Heart left ventricle (tissue), 16 donors: ENCODE measurements at places on chromosomes 2 and 18. TPM values are rescaled to one million over a fixed set of nuclear protein-coding genes. Genes with fewer than 3 reads are reported as not detected.

GRCh38 chr2:215357660-215358059 is 45.8 kb downstream of the ATIC start:
- H3K4me3 ChIP-seq = no peak overlapping the region
- H3K27ac ChIP-seq = no peak overlapping the region
- H3K27me3 ChIP-seq = no peaks in the 10 kb centered on the region
- no peaks in the 10 kb centered on the region for H3K4me1 ChIP-seq

GRCh38 chr2:95578539-95578938 is 13.3 kb upstream of the TRIM43 start:
- H3K27ac ChIP-seq = no peak overlapping the region
- H3K4me3 ChIP-seq = no peak overlapping the region
- H3K4me1 ChIP-seq = no peaks in the 10 kb centered on the region
- DNase-seq = no peak

DNA sequence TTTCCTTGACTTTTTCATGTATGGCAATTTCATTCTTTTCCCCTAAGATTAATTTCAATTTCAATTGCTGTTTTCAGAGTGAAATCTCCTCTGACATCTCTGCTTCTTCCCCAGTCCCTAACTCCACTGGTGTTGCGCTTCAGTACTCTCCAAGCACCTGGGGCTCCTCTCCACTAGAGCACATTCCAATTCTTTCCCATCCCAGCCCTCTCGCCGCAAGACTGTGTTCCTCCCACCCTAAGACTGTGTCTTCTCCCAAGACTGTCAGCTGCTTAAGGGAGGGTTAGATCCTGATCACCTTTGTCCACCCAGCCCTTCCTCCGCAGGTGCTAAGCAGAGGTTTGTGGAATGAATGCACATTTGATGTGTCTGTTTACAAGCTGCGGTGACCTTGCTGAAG is 255.7 kb upstream of the CCDC68 start:
- no peak overlapping the region for H3K4me3 ChIP-seq
- H3K36me3 ChIP-seq = no peaks in the 10 kb centered on the region
- H3K27me3 ChIP-seq = no peaks in the 10 kb centered on the region
- no peaks in the 10 kb centered on the region for H3K4me1 ChIP-seq
- H3K27ac ChIP-seq = no peak overlapping the region

DNA sequence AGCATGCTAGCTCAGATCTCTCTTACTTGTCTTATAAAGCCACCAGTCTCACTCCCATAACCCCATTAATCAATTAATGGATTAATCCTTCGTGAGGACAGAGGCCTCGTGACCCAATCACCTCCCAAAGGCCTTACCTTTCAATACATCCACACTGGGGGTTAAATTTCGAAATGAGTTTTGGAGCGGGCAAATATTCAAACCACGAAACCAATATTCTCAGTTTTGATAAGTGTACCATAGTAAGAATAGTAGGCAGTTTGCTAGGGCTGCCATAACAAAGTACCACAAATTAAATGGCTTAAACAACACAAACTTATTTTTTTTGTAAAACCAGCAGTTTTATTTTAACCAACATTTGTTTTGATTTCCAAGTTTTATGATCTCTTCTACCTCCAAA is 15.2 kb downstream of the HIBCH start:
- no peaks in the 10 kb centered on the region for H3K27me3 ChIP-seq
- no peak overlapping the region for H3K27ac ChIP-seq
- DNase-seq = no peak
- H3K4me1 ChIP-seq = no peaks in the 10 kb centered on the region

DNA sequence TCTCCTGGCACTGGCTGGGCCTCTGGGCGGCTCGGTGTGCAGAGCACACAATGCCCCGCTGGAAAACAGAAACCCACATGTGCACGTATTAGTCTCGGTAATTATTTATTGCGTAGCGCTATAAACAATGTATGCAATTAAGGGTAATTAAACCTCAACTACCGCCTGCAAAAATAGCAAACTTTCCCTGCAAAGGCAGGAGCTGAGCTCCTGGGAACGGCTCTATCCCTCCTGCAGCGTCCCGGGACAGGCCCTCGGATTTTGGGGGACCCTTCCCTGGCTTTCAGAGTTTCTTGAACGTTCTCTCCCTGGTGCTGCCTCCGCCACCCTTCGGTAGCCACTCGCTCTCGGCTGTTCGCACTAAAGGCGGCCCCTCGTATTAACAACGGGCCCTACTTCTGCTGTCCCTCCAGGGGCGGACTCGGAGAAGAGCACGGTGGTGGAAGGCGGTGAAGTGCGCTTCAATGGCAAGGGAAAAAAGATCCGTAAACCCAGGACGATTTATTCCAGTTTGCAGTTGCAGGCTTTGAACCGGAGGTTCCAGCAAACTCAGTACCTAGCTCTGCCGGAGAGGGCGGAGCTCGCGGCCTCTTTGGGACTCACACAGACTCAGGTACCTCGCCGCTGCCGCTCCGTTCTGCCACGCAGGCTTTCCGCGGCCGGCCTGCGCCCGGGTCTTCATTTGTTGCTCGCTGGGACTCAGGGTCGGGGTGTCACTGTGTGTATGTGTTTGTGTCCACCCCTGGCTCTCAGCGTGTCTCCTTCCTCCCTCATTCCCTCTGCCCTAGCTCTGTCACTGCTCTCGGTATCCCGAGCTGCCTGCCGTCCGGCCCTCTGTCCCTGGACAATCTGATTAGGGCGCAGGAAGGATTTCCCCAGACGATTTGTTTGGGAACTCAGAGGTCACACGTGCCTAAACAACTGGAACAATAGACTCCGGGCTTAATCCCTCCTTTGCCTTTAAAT is 1.2 kb downstream of the DLX1 start:
- H3K27ac ChIP-seq = no peak overlapping the region
- no peak overlapping the region for H3K4me3 ChIP-seq
- DNase-seq = no peak
- H3K36me3 ChIP-seq = no peaks in the 10 kb centered on the region
- H3K27me3 ChIP-seq = peaks cover 95% of the 10 kb centered on the region

GRCh38 chr2:85539361-85540132 is 579 bp downstream of the MAT2A start:
- peak overlapping the region; percentile 100 for H3K27ac ChIP-seq
- peaks cover 52% of the 10 kb centered on the region for H3K4me1 ChIP-seq
- no peaks in the 10 kb centered on the region for H3K27me3 ChIP-seq
- peak; percentile 82 for DNase-seq
- peaks cover 43% of the 10 kb centered on the region for H3K36me3 ChIP-seq

GRCh38 chr2:169285531-169286235 is 76.7 kb downstream of the LRP2 start:
- H3K27ac ChIP-seq = no peak overlapping the region
- H3K4me3 ChIP-seq = no peak overlapping the region
- no peaks in the 10 kb centered on the region for H3K36me3 ChIP-seq
- no peaks in the 10 kb centered on the region for H3K4me1 ChIP-seq
- DNase-seq = no peak

- DNase-seq = no peak
- H3K27me3 ChIP-seq = no peaks in the 10 kb centered on the region
- no peak overlapping the region for H3K4me3 ChIP-seq
Observed at GRCh38 chr18:48569915-48570264, 31.1 kb downstream of the CTIF start.

GRCh38 chr2:200048421-200048820 is 93.0 kb downstream of the MAIP1 start:
- no peaks in the 10 kb centered on the region for H3K4me1 ChIP-seq
- no peak overlapping the region for H3K4me3 ChIP-seq
- no peak overlapping the region for H3K27ac ChIP-seq

DNA sequence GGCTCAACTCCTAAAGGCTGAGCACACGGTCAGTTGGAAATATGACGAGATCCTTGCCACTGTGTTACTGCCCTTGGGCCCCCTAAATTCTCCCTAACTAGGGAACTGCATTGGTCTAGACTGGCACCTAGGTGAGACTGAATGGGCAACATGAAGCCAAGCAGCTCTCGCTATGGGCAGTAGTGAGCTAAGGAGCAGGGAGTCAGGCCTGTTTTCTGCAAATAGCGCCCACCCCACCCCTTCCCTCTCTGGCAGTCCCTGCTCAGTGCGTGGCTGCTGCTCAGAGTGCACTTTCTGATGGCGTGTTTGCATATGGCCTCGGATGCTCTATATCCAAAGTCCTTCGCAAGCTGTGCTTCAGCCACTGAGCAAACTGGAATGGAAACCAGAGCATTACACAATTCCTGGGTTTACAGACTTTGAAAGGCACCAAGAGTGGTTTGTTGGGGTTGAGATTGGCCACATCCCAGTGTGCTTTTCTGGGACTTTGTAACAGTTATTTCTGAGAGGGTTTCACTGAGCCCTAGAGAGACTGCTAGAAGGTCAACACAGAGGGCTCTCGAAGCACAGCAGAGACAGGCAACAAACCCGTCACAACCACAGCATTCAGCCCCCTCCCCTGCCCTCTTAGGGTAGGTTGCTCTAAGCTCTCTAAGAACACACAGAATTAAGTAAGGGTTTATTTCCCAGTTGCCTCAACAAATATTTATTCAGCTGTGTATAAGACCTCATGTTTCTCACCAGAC is 419.9 kb downstream of the STK39 start:
- no peaks in the 10 kb centered on the region for H3K36me3 ChIP-seq
- DNase-seq = no peak
- peaks cover 3% of the 10 kb centered on the region for H3K27me3 ChIP-seq
- H3K27ac ChIP-seq = no peak overlapping the region

DNA sequence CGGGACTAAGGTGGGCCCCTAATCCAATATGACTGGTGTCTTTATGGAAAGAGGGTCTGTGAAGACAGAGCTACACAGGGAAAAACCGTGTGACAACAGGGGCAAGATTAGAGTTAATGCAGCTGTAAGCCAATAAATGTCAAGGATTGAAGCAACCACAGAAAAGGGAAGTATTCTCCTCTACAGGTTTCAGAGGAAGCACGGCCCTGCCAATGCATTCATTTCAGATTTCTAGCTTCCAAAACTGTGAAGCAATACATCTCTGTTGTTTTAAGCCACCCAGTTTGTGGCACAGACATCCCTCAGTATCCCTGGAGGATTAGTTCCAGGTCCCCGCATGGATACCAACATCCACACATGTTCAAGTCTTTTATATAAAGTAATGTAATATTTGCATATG is 48.8 kb downstream of the SPP2 start:
- DNase-seq = no peak
- H3K27me3 ChIP-seq = peaks cover 9% of the 10 kb centered on the region
- no peak overlapping the region for H3K27ac ChIP-seq

- H3K27me3 ChIP-seq = no peaks in the 10 kb centered on the region
- H3K4me1 ChIP-seq = peaks cover 4% of the 10 kb centered on the region
- H3K27ac ChIP-seq = no peak overlapping the region
- DNase-seq = no peak
Observed at GRCh38 chr2:65604246-65604645, 171.8 kb upstream of the SPRED2 start.

DNA sequence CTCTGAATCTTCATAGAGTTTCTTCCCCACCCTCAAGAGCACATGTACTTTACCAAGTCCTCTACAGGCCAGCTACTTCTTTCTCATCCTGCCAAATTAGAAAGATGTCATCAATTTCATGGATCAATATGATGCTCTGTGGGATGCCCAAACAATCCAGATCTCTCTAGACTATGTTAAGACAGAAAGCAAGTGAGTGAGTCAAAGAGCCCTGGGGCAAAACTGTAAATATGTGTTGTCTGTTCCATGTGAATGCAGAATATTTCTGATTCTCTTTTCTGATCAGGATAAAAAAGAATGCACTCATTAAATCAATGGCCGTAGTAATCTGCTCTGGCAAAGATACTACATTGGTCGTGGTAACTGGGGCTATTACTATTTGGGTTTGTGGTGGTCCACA is 53.1 kb upstream of the ROCK2 start:
- H3K27me3 ChIP-seq = no peaks in the 10 kb centered on the region
- H3K4me1 ChIP-seq = peaks cover 35% of the 10 kb centered on the region
- H3K4me3 ChIP-seq = no peak overlapping the region
- H3K27ac ChIP-seq = no peak overlapping the region
- no peak for DNase-seq

- H3K4me1 ChIP-seq = peaks cover 35% of the 10 kb centered on the region
- no peak overlapping the region for H3K27ac ChIP-seq
- H3K27me3 ChIP-seq = peaks cover 97% of the 10 kb centered on the region
- no peak for DNase-seq
- H3K36me3 ChIP-seq = no peaks in the 10 kb centered on the region
- no peak overlapping the region for H3K4me3 ChIP-seq
Observed at GRCh38 chr2:44933434-44933951, 8.0 kb upstream of the SIX3 start.

DNA sequence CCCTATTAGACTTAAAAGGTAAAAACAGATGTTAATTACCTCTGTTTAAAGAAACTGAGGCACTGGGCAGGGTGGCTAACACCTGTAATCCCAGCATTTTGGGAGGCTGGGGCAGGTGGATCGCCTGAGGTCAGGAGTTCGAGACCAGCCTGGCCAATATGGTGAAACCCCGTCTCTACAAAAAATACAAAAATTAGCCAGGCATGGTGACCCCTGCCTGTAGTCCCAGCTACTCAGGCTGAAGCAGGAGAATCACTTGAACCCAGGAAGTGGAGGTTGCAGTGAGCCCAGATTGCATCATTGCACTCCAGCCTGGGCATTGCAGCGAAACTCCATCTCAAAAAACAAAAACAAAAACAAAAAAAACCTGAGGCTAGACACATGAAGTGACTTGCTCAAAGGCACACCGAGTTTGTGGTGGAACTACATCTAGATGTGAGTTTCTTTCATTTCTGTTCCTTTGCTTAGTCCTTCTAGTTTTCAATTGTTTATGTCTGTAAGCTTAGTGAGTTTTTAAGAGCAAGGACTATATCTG is 40.7 kb downstream of the SLC4A1AP start:
- peak overlapping the region; percentile 80 for H3K27ac ChIP-seq
- no peaks in the 10 kb centered on the region for H3K27me3 ChIP-seq
- no peak overlapping the region for H3K4me3 ChIP-seq
- H3K4me1 ChIP-seq = peaks cover 33% of the 10 kb centered on the region
- H3K36me3 ChIP-seq = no peaks in the 10 kb centered on the region
- DNase-seq = no peak

The MROH2A gene
- not detected for total RNA-seq

The RAD51AP2 gene
- 0.13 TPM for total RNA-seq

The MLPH gene
- 30.7 TPM for total RNA-seq

The ARID5A gene
- 37.7 TPM for total RNA-seq

The ALKAL2 gene
- 0.83 TPM for total RNA-seq

The CAPN14 gene
- 0.19 TPM for total RNA-seq
